ENCODE measurements at places on chromosomes 13 and 19.

GRCh38 chr19:28242317-28242927 is 970.5 kb downstream of the UQCRFS1 start:
- DNase-seq = peak; percentile 23

GRCh38 chr19:31303262-31303815 is 45.9 kb downstream of the TSHZ3 start:
- no peak for DNase-seq

- DNase-seq = no peak
These were observed 64.7 kb downstream of the COL4A2 start for GRCh38 chr13:110371550-110372465.

DNA sequence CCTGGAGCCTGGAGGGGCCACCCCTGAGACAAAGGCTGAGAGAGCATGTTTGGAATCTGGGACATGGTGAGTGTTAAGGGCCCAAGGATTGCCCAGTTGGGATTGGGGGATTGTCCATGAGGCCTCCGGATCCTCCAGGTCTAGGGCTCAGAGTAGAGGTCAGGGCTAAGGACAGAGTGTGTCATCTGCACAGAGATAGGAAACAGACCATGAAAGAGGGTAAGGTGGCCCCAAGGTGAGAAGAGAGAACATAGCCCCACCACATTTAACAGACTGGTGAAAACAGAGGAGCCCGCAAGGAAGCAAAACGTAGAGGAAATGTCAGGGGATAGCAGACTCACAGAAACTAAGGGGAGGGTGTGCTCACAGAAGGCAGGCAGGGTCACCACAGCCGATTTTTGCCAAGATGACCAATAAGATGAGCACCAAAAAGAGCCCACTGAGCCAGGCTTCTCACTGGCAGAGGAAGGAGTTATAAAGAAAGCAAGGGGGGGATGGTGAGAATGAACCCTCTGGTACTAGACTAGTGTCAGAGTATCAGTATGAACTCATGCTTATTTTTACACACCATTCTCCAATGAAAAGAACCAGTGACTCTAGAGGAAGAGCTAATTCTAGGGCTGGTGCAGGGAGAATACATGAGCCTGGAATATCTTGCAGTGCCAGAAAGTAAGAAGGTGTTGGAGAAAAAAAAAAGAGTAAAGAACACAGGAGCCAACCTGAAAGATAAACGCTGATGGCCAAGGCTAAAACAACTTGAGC is 17.5 kb downstream of the DYRK1B start:
- DNase-seq = no peak
